Dermis blood vessel endothelial cell (primary cell): ENCODE measurements at places on chromosomes 6 and 20. TPM values are rescaled to one million over a fixed set of nuclear protein-coding genes. Genes with fewer than 3 reads are reported as not detected.
A peak's percentile ranks its signal among the peaks of the same experiment; 100 is the strongest.

DNA sequence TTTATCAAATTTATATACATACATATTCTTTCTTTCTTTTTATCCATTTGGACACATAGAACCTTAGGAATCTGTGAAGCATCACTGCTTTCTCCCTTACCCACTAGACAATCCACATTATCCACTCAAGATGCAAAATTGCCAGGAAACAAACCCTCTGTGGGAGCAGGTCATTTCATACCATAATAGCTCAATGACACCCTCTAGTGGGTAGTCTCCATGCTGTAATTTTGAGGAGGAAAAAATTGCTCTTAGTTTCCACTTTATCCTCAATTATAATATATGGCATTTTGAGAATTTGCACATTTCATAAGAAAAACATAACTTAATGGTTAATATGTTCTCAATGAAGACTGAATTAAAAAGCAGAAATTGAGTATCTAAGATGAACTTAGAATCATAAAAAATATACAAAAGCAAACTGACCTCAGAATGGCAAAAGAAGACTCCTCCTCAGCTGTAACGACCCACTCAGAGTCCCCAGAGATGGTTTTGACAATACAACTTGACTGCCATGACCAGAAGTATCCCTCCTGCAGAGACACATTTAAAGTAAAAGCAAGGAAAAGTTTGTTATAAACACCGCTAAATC, 164.1 kb downstream of the FRK start:
- peak; percentile 48 for DNase-seq

DNA sequence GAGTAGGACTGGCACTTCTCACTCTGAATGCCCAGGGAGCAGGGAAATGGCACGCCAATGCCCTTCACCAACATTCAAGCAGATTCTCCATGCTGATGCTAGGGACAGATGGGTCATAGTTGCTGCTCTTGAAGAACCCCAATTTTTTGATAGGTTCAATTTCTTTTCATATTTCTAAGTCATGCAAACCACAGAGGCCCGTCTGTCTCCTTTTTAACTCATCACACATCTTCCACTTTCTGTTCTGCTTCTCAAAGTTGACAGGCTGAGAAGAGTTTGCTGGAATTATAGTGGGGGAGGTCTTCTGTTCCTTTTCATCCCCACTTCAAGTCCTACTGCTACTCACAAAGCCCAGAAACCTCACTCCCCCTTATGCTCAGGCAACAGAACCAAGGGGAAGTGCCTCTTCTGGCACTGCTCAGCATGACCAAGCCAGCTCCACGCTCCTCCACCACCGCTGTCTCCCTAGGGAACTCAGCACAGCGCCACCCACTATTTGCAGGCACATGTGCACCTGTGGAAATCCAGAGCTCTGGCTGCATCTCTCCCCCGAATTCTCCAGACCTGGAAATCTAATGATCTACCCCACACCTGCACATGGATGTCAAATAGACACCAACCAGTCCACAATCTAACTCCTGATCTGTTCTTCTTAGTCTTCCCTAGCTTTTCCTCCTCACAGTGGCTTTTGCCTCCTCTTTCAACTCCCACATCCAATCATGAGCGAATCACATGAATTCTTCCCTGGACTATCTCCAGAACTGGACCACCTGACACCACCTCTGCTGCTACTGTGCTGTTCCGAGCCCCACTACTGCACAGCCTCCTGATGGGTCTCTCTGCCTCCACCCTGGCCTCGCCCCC, 10.7 kb downstream of the ZBTB24 start:
- DNase-seq = no peak

GRCh38 chr20:58175836-58176235, 52.6 kb downstream of the ANKRD60 start:
- no peak for DNase-seq

GRCh38 chr20:63323357-63323981, 30.5 kb downstream of the COL20A1 start:
- DNase-seq = no peak

DNA sequence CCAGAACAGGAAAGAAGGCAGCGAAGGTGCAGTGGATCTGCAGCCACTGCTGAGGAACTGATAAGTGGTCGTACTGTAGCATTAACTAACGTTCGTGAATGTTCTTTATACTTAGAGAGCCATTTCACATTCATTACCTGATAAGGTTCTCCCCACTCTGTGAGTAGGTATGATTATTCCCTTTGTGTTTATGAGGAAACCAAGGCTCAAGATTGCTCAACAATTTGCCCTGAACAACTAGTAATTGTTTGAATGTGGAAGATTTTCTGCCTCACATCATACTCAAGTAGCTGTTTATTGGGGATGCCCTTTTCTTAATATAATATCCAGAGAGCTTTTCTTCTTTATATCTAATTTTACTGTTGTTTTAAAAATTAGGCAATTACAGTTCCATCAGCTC, 24.9 kb upstream of the ELOVL5 start:
- DNase-seq = no peak

GRCh38 chr6:24659561-24659960, 7.1 kb downstream of the TDP2 start:
- no peak for DNase-seq

DNA sequence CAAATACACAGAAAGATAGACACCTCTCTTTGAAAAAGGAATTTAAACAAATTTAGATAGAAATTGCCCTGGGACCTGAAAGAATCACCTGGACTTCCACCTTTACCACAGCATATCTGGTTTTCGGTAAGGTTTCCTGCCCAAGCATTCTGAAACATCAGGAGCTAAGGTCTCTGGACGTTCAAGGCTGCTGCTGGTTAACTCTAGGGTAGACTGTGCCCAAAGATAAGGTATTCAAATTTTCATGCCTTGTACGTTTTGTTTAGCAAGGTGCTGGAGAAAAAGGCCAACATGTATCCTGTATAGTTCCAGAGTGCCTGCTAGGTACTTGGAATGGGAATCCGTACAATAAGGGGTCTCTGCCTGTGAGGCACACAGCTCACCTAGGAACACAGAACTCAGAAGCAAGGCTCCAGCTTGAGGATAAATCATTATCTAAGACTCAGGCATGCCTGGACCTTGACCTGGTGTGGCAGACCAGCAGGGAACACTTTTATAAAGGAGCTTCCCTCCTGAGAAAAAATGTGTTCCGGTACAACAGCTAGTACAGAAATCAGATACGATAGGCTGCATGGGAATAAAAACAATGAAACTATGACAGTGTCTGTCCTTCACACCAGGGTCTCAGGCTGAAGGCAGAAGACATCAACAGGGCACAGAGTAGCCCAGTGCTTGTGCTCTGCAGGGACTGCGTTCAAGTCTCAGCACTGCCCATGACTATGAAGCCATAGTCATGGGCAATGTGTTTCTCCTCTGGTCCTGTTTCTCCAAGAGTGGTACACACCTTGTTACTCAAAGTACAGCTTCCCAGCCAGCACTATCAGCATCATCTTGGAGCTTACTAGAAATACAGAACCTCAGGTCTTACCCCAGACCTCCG, 70.4 kb downstream of the METTL24 start:
- DNase-seq = no peak

- DNase-seq = peak; percentile 16
Observed at GRCh38 chr20:43751167-43752050, 24.6 kb upstream of the GTSF1L start.

DNA sequence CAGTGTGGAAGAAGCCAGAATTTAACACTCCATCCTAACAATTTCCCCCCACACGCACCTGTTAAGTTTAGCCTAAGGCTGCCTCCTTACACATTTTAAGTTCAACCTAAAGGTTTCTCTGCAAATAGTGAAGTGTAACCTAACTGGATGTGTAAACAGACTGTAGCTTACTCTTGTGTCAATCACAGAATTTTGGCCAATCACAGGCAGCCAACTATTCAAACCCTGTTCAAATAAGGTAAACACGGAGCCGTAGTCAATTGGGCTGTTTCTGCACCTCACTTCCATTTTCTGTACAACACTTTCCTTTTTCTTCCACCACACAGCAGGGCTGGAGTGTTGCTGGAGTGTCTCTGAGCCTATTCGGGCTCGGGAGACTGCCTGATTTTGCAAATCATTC, 92.1 kb downstream of the ISM1 start:
- DNase-seq = no peak

DNA sequence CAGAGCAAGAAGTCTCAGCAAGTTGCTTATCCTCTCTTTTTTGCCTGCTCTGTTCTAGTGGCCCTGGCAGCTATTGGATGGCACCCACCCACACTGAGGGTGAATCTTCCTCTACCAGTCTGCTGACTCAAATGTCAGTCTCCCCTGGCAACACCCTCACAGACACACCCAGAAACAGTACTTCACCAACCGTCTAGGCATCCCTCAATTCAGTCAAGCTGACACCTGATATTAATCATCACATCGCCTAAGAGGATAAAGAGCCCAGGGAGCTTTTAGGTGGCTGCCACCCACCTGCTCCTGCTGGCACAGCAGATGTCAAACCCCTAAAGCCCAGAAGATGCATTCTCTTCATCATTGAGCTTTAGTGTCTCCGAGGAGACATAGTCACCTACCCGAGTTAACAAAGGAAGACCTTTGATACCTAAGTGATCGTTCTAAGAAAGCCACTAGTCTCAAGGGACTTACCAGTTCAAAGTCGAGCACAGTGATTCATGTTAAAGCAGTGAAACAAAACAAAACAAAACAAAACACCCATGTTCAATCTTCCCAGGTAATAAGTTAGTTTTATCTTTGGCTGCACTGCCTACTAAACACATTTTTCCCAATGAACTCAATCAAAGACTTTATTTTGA, 97.7 kb upstream of the KCNQ5 start:
- DNase-seq = no peak

GRCh38 chr6:56815436-56815835, 139.5 kb upstream of the BEND6 start:
- DNase-seq = no peak

DNA sequence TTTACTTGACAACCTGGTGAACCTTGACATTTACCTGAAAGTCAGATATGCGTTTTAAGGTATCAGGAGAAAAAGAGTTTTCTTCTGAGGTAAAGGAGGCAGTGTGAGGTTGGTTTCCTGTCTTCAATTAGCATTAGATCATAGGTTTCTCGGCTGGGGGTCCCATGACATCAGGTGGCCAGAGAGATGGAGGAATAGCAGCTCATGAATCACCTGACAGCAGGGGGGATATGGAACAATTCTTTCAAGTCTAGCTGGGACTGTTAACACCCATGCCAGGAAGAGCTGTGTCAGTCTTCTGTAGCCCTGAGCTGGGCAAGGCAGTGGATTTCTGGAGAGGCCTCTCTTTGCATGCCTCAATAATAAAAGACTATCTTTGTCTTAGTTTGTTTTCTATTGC, 108.0 kb upstream of the TMEM170B start:
- DNase-seq = peak; percentile 26

GRCh38 chr20:3421985-3422384, 14.5 kb upstream of the DNAAF9 start:
- no peak for DNase-seq

DNA sequence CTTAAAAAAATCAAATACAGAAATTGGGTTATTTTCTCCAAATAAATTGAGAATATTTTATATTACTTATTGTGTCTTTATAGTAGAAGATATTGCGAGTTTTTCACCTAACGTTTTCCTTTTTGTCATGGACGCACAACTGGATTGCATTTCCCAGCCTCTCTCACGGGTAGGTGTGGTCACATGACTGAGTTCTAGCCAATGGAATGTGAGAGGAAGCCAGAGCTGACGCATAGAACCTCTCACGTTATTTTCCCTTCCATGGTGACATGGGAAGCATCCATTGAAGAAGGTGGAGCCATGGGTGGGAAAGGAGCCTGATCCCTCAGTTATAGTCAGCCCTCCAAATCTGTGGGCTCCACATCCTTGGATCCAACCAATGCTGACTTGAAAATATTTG, 155.9 kb upstream of the UST start:
- no peak for DNase-seq

DNA sequence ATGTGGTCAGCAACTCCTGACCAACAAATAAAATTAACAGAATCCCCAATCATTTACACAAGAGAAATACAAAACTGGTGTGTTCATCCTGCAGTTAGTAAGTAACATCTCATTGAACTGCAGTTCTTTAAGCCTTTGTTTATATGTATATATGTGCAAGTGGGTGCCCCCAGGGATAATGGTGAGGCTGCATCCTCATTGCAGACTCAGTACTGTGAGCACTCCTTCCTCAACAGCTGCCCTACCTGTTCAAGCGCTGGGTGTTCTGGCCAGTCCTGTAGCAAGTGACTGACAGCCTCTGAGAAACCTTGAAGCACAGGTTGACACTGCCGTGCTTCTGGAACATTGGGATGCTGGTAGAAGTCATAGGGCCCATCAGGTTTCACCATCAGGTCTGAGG, 49.8 kb upstream of the LYRM2 start:
- DNase-seq = no peak

DNA sequence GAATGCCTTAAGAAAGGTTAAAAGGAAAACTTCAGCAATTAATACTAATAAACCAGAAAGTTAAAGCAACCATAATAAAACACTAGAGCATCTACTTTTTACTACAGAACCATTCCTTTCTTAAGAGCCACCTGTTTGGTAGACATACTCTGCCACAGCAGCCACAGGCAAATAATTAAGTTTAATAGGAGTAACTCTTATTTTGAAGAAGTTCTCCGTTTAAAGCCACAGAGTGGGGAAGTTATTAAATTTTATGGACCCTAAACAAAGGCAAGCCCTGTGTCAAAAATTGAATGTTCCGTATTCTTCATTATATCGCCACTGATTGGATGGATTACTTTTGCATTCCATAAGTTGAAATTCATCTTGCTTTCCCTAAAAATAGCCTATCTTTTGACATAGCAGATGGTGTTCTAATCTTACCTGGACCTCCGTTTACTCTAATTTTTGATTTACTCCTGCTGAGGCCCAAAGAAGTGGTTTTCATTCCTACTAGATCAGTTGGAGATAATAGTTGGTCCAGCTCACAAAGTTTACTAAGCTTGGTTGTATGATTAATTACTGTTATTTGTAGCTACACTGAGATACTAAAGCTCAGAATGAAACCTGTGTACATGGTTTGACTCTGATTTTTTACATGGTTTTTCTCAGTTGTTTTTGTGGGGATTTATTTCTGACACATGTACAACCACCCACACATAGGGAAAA, 140.4 kb upstream of the SUPT3H start:
- no peak for DNase-seq

The DNAH8 gene
- total RNA-seq = under 0.01 and 0.05 TPM in 2 replicates

The HDGFL1 gene
- total RNA-seq = not detected in 2 replicates

The SLC22A2 gene
- not detected in 2 replicates for total RNA-seq

The RBL1 gene
- total RNA-seq = 12.8 and 17.7 TPM in 2 replicates

The DEF6 gene
- total RNA-seq = 0.88 and 1.0 TPM in 2 replicates

The MRPS10 gene
- 34.0 and 48.0 TPM in 2 replicates for total RNA-seq
